Activated naive CD8-positive, alpha-beta T cell treated with anti-CD3 and anti-CD28 coated beads, Interleukin-2, amount 10 ng/mL, durations not matched to agents 7 days and 5 days (primary cell): ENCODE measurements at places on chromosomes 6 and 20. TPM values are rescaled to one million over a fixed set of nuclear protein-coding genes. Genes with fewer than 3 reads are reported as not detected.

GRCh38 chr20:38435555-38435939, 419 bp upstream of the SNHG17 start:
- DNase-seq, result no peak
- peaks cover 18% of the 10 kb centered on the region for H3K36me3 ChIP-seq
- H3K4me3 ChIP-seq, result peak overlapping the region; percentile 93
- peaks cover 8% of the 10 kb centered on the region for H3K27me3 ChIP-seq

DNA sequence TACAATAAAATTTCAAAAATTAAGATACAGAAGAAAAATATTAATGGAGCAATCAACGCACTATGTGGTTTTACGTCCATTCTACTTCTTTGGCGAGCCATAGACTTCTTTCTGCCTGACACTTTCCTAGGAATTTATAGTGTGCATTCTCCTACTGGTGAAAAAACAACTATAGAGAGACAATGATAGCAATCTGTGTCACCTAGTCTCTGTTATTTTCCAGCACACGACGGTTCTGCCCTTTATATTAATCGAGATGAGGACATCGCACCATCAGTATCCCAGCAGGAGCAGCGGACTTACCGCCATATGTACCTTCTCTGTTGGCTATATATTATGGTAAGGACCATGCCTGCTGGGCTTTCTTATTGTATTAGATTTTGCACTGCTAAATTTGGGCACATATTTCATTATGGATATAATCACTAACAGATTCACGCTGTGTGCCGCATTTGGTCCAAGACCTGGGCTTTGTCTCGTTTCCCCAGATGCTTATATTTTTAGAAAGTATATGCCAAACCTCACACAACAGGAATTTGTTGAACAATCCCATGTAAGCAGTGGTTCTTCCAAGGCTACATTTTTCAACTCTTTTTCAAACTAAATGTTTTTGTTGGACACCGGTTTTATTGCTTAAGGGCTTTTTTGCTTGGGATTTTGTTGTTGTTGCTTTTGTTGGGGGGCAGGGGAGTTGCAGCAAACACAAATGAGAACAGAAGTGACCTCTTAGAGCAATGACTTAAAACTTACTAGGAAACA, 166.4 kb downstream of the ADAT2 start:
- H3K36me3 ChIP-seq, result no peaks in the 10 kb centered on the region
- no peak overlapping the region for H3K4me3 ChIP-seq
- no peak overlapping the region for H3K27ac ChIP-seq

- peaks cover 4% of the 10 kb centered on the region for H3K27me3 ChIP-seq
- H3K36me3 ChIP-seq, result no peaks in the 10 kb centered on the region
- H3K27ac ChIP-seq, result no peak overlapping the region
- H3K4me1 ChIP-seq, result peaks cover 4% of the 10 kb centered on the region
- no peak overlapping the region for H3K4me3 ChIP-seq
These were observed 215.8 kb upstream of the RREB1 start for GRCh38 chr6:6891949-6892461.

DNA sequence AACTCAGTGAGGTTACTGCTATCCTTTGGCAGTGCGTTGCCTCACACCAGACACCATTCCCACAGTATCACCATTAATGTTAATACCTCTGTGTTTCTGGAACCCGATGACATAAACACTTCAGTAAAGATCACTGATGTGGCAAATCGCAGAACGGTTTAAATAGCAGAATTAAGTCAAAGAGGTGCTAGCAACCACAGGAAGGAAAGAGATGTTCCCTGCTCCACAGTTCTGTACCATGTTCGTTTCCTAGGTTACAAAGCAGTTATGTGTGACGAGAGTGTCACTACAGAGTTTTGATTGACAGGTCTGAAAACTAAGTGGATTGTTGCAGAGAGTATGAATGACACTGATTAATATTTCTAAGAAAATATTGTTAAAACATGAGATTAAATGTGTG, 272.3 kb downstream of the KHDRBS2 start:
- H3K27ac ChIP-seq, result no peak overlapping the region
- H3K4me3 ChIP-seq, result no peak overlapping the region
- no peaks in the 10 kb centered on the region for H3K36me3 ChIP-seq
- no peak for DNase-seq

DNA sequence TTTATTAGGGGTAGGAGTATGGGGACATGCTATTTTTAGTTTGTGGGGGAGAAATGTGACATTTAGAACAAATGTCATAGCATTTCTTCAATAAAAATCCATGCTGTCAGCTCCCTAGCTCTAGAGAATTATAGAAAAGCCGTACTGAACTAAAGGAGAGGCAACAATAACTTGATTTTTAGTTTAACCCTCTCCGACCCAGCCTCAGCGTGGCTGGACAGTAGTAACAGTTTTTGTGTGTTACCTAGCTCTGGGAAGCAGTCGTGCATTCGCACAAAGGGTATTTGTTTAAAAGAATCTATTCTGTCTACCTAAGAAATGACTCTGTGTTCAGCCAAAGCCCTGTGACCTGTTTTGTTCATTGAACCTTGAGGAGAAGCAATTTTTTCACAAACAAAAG, 442.4 kb upstream of the SOX4 start:
- no peak overlapping the region for H3K27ac ChIP-seq
- H3K27me3 ChIP-seq, result no peaks in the 10 kb centered on the region
- H3K4me1 ChIP-seq, result no peaks in the 10 kb centered on the region
- peaks cover 1% of the 10 kb centered on the region for H3K36me3 ChIP-seq

- peaks cover 34% of the 10 kb centered on the region for H3K4me1 ChIP-seq
- no peaks in the 10 kb centered on the region for H3K36me3 ChIP-seq
- H3K4me3 ChIP-seq, result peak overlapping the region; percentile 51
- peak; percentile 85 for DNase-seq
- peaks cover 52% of the 10 kb centered on the region for H3K27me3 ChIP-seq
These were observed 5.3 kb downstream of the MMP9 start for GRCh38 chr20:46013829-46014516.

GRCh38 chr6:160068346-160068745, 53.3 kb upstream of the SLC22A1 start:
- peak overlapping the region; percentile 14 for H3K27ac ChIP-seq
- peak overlapping the region; percentile 68 for H3K4me3 ChIP-seq
- H3K4me1 ChIP-seq, result peaks cover 34% of the 10 kb centered on the region
- no peak for DNase-seq
- H3K27me3 ChIP-seq, result peaks cover 2% of the 10 kb centered on the region

GRCh38 chr6:97396880-97397279, 113.9 kb upstream of the MMS22L start:
- DNase-seq, result no peak
- no peaks in the 10 kb centered on the region for H3K4me1 ChIP-seq
- no peaks in the 10 kb centered on the region for H3K36me3 ChIP-seq
- H3K4me3 ChIP-seq, result no peak overlapping the region
- peaks cover 26% of the 10 kb centered on the region for H3K27me3 ChIP-seq

- DNase-seq, result no peak
- H3K27me3 ChIP-seq, result peaks cover 24% of the 10 kb centered on the region
- H3K36me3 ChIP-seq, result peaks cover 3% of the 10 kb centered on the region
- H3K4me3 ChIP-seq, result no peak overlapping the region
- H3K27ac ChIP-seq, result no peak overlapping the region
These were observed 21.2 kb upstream of the ELOVL5 start for GRCh38 chr6:53369876-53370515.

DNA sequence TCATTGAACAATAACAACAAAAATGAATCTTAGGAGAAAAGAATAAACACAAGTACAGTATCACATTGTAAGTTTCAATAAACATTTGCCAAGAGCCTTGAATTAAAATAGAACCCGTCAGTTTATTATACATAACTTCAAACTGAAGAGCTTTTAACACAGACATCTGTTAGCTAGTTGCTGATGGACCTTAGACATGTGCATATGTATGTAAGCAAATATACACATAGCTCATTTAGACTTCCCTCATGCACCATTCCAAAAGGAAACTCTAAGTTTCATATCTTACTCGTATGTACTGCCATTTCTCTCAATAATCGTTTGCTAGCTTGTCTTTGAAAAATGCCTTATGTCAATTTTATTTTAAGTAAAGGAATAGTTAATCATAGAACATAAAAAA, 235.0 kb downstream of the TENT5A start:
- no peak overlapping the region for H3K27ac ChIP-seq
- no peaks in the 10 kb centered on the region for H3K4me1 ChIP-seq

GRCh38 chr6:169288591-169288990, 34.9 kb upstream of the THBS2 start:
- no peak for DNase-seq
- no peaks in the 10 kb centered on the region for H3K4me1 ChIP-seq
- H3K4me3 ChIP-seq, result no peak overlapping the region
- no peaks in the 10 kb centered on the region for H3K36me3 ChIP-seq
- H3K27ac ChIP-seq, result no peak overlapping the region

DNA sequence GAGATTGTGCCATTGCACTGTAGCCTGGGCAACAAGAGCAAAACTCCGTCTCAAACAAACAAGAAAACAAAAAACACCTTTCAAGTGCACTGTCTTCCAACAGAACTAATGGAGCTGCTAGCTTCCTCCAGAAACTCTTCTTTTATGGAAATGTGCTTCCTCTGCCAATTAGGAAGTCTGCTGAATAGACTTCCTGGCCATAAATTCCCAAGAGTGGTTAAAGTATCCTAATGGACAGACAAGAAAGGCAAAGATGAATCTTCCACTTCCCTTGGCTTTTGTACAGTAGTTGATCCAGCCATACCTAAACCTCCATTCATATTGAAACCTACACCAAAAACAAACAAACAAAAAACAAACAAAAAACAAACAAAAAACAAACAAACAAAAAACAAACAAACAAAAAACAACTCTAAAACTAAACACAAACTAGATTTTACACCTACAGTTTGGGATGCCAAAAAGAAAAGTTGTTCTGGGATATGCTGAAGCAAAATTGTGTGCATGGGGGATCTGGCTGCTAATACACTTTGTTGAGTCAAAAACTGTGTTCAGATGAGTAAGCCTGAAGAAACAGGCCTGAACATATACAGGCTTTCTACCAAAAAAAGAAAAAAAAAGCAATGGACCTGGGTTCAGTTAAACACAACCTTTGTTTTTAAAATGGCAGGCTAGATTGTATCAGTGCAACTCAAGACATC, 59.8 kb upstream of the CARMIL1 start:
- peaks cover 9% of the 10 kb centered on the region for H3K4me1 ChIP-seq
- no peaks in the 10 kb centered on the region for H3K36me3 ChIP-seq
- H3K27ac ChIP-seq, result no peak overlapping the region
- H3K4me3 ChIP-seq, result no peak overlapping the region

DNA sequence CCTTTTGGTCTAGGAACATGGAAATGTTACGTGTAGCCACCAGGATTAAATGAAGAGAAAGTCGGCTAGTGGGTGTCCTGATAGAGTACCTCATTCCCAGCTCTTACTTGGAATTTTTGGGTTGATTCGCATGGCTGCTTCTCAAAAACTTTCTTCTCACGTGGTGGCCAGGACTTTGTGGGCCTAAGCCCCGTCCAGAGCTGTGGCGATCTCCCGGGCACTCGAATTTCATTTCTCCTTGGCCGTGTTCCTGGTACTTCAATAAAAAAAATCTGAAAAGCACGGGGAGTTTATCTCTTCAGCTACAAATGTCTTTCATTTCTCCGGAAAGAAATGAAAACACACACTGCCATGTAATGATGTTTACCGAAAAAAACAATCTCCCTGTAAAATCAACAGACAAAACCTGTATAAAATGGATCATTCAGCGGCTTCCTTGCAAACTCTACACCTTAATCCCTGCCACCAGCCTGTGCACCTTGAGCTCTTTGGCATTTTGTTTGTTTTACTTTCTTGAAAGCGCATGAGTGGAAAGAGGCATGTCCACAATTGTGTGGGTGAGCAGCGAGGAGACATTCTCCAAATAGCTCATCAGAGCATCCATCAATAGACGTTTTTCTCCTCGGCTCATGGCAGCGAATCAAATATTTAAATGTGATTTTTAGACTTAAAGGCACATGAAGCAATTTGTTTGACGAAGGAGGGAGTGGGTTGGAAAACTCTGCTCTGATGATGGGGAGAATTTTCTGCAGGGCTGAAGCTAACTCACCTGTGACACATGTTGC, 173.1 kb downstream of the TFAP2C start:
- H3K4me3 ChIP-seq, result no peak overlapping the region
- no peaks in the 10 kb centered on the region for H3K36me3 ChIP-seq
- H3K4me1 ChIP-seq, result no peaks in the 10 kb centered on the region
- H3K27me3 ChIP-seq, result peaks cover 8% of the 10 kb centered on the region
- no peak overlapping the region for H3K27ac ChIP-seq

Gene DEF6
- 216 TPM for total RNA-seq

Gene FLRT3
- total RNA-seq, result not detected

Gene MOG
- total RNA-seq, result not detected

Gene FGD2
- total RNA-seq, result 12.4 TPM

Gene BTN1A1
- not detected for total RNA-seq
